ENCODE measurements at places on chromosomes 12 and 14.
A peak's percentile ranks its signal among the peaks of the same experiment; 100 is the strongest.

GRCh38 chr14:65237023-65237814 is 134.9 kb upstream of the MAX start:
- no peak for DNase-seq

GRCh38 chr14:94163796-94164195 is 10.3 kb upstream of the PPP4R4 start:
- DNase-seq = no peak

DNA sequence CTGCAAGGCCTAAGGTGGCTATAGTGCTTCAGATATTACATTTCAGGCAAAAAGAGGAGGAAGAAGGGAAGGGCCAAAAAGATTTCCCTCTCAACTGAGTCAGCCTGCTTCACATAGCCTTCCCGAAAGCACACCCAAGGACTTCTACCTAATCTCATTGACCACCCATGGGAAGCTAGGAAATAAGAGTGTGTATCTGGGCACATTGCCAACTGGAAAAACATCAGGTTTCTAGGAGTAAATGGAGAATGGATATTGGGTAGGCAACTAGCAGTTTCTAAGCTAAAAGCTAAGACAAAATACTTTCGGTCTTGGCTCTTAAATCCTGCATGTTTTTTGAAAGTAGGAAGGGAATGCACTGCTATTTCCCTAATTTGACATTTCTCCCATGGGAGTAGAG is 221.7 kb upstream of the GRIP1 start:
- peak; percentile 4 for DNase-seq

- no peak for DNase-seq
These were observed 37.1 kb downstream of the LMO3 start for GRCh38 chr12:16568873-16569272.

DNA sequence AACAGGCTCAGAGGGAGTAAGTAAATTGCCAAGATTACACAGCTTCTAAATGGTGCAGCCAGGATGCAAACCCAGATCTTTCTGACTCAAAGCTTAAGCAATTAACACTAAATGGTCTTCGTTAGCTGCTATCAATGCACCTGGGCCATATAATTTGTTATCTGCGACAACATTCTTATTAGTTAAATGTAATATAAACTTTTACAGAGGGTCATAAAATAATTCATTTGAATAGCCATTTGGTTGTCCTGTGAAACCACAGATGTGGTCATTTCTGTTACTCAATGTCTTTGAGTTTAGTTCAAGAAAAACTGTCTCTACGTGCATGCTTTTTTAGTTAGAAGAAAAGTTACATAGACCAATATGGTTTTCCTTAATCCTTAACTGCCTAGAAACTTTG is 22.1 kb upstream of the NAP1L1 start:
- DNase-seq = no peak

GRCh38 chr12:66258011-66258410 is 44.3 kb upstream of the HELB start:
- no peak for DNase-seq

- no peak for DNase-seq
These were observed 6.9 kb downstream of the FBXO34 start for GRCh38 chr14:55277972-55278740.

DNA sequence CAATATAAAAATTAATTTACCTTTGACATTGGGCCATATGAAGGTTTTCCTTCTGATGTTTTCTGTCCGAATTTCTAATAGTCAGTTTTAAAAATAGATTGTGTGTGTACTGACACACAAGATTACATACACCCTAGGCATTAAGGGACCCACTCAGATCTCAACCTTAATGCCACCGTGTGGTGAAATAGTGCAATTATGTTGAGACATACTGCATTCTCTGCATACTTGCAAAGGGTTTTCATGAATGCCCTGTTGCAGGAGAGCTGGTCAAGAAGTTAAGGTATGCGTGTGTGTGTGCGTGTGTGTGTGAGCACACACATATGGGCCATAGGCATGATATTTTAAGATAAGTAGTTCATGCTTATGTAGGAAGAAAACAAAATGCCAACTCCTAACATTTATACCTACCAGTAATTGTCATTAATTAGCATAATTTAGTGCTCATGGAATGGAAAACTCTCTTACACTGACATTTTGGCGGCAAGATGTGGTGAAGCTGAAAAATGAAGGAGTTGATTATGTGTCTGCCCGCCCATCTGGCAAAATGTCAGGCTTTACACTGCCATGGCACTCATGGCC is 58.8 kb downstream of the PIK3C2G start:
- DNase-seq = peak; percentile 1

- no peak for DNase-seq
These were observed 13.8 kb downstream of the NFKBIA start for GRCh38 chr14:35390577-35391387.

DNA sequence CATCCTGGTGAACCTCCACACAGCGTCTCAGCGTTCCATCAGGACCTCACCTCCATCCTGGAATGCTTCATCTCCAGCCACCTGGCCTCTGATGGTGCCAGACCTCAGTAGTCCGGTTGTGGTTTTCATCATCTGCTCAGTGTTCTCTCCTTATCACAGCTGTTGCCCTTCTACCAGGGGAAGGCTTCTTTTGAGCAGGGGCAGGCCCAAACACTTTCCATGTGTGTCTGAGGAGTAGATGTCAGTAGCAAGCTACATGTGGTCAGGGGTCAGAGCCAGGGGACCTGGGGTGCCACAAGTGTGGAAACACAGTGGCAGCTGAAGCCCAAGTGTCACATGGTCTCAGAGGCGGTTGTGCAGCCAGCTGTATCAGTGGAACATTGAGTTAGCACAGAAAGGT is 30.2 kb upstream of the FGD4 start:
- DNase-seq = no peak

DNA sequence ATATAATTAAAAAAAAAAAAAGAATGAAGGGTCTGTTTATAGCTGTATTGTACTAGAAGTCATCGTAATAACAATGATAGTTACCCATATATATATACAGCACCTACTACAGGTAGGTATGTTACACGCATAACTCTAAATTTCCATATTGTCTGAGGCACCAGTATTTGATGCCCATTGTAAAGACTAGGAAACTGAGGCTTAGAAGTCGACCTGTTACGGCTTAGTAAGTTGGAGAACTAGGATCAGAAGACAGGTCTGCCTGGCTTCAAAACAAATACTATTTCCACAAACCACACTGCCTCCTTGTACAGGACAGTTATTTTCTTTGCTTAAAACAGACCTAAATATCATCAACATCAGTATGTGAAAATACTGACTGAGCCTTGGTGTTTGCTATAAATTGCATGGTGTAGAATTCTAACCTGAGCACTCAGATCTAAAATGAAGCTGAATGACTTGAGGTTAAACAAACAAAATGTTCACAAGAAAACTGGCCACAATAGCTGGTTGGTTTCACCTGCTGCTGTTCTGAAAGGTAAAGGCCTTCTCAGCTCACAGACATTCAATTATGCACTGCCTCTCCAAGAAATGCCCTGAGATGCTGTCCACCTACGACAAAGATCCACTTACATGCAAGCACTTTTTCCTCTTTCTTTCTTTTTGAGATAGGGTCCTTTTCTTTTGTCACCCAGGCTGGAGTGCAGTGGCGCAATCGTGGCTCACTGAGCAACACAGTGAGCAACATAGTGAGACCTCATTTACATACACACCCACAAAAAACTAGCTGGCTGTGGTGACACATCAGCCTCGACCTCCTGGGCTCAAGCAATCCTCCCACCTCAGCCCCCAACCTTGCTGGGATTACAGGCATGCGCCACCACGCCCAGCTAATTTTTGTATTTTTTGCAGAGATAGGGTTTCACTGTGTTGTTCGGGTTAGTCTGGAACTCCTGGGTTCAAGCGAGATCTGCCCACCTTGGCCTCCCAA is 35.7 kb downstream of the SSH1 start:
- no peak for DNase-seq

GRCh38 chr14:49992448-49992847 is 99.6 kb downstream of the ARF6 start:
- DNase-seq = no peak

GRCh38 chr12:27221625-27222387 is 22.3 kb upstream of the STK38L start:
- DNase-seq = no peak

GRCh38 chr12:115227137-115227615 is 543.2 kb upstream of the TBX3 start:
- no peak for DNase-seq

DNA sequence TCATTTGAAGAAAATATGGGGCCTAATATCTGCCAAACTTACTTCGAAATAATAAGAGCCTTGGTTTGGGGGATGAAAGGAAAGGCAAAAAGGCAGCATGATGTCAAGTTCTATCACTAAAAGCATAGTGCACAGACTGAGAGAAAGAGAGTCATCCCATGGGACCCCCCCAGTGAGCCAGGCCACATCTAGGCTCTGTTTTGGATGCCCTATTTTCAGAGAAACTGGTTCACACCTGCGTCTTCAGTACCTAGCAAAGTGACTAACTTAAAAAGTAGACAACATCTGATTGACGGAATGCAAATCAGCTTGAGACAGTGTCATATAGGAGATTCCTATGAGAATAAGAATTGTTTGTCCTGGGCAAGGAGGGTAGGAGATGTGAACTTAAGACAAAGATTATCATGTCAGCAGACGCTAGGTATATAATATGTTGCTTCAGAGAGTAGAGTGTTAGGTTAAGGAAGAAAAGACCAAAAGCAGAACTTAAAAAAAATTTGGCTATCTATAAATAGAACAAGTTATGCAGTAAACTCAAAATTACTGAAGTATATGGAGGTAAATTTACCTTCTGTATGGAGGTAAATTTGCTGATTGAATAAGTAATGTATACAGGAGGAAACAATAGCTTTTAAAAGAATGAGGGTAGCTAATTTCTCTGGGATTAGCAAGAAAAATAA is 148.2 kb downstream of the SLC41A2 start:
- DNase-seq = no peak

- no peak for DNase-seq
These were observed 12.3 kb downstream of the KCTD10 start for GRCh38 chr12:109464642-109465351.

GRCh38 chr12:98861251-98861650 is 216.2 kb downstream of the APAF1 start:
- no peak for DNase-seq

DNA sequence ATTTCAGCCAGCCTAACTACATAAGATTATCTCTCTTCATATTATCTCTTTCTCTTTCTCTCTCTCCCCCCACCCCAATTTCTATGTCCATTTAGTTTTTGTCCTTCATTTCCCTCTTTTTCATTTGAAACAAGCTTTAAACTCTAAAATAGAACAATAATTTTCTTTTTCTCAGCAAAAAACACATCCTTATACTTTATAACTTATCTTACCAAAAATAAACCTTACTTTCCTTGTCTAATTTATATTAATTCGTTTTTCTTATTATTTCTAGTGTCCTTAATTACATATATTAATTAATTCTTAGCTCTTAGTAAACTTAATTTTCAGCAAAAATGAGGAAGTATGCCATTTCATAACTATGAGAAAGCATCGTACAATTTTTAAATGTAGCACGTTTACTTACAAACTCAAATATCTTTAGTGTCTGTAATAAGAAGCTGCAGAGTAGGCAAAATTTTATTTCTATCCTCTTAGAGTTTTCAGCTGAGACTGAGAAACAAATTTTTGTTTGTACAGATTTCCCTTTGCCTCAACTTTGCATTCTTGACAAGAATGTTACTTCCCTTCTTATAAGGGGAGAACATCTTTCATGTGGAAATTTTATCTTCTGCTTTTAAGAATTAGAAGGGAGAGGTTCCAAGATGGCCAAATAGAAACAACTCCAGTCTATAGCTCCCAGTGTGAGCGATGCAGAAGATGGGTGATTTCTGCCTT is 65.1 kb upstream of the ST8SIA1 start:
- DNase-seq = no peak

DNA sequence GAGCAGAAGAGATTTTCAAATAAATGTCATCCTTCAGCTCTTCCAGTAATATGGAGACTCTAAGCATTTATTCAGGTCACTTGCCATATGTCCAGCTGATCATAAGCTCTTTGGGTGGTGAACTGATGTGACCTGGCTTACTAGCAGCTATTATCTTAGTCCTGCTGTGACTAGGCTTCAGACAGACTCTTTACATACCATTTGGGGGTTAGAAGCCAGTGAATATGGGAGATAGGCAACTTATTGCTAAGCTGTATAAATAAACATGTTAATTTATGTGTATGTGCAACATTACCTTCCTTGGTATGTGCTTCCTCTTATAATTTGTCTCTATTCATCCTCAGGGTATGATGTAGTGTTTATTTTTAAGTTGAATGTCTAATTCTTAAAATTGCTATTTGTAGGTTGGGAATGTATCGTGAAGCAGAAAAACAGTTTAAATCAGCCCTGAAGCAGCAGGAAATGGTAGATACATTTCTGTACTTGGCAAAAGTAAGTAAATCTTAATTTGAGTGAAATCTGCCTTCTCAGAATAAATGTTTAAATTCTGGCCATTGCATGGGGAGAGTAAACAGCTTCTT is 32.4 kb downstream of the TTC8 start:
- peak; percentile 7 for DNase-seq

- no peak for DNase-seq
These were observed 47.3 kb upstream of the SRP54 start for GRCh38 chr14:34935488-34935887.

DNA sequence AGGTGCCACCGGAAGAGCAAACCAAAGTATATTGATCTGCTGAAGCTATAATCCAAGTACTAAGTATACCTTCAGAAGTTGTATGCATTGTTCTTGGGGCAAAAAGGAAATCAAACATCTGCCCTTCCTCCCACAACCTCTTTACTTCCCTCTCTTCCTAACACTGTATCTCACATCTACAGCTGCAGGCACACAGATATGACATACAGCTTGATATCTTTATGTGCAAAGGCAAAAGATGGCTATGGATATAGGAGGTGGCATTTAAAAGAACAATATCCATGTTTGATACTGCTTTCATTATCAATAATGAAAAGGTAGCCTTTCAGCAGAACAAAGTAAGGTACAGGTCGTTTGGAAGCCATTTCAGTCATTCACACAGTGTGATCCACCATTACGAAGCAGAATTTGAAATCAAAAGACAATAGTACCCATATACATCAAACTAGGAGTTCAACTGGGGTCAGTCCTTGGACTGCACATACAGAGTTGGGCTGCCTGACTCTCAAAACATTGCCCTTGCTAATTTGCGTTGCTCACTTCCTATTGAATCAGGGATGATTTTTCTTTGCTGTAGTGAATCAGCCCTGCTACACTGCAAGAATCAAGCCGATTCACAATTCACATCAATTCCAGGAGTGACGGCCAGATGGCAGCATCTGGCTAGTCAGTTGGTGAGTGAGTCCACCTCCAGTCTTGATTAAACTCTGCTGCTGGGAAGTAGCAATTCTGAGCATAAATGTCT is 8.9 kb downstream of the ANG start:
- peak; percentile 8 for DNase-seq

- DNase-seq = no peak
These were observed 19.4 kb downstream of the EGLN3 start for GRCh38 chr14:33931461-33931860.

GRCh38 chr14:85528897-85529631 is 880 bp upstream of the FLRT2 start:
- peak; percentile 14 for DNase-seq

Measured in NCI-H2227 treated with DMSO at 0.1 percent for 48 hours (cell line).